Neuronal stem cell (in vitro differentiated cells): ENCODE measurements at places on chromosomes 5 and 9.

DNA sequence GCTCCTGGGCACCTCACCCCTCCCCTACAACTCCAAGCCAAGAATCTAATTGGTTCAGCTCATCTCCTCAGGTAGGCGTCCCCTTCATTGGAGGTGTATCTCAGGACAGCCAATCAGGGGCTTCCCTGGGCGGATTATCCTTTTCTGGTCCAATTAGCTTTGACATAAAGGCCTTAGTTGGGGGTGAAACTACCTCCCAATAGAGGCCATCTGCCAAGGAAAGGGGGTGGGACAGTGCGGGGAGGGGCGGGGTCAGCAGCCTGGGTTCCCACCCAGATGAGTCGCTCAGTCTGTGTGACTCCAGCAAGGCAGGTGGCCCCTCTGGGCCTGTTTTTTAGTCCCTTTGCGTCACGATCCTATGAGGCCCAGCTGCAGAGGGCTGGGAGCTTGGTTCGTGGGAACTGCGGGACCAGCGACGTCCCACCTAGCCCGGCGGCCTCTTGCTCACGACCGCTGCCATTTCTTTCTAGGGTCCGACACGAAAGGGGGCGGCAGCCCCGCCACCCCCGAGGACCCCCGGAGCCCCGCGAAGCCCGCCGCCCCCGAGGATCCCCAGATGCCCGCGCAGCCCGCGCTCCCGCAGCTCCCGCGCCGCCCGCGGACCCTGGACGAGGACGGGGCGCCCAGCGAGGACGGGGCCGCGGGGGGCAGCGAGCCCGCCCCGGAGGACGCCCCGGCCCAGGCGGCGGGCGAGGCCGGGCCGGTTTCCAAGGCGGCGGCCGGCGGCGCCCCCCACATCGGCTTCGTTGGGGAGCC, 8.9 kb downstream of the PRRT1B start:
- no peak for DNase-seq

DNA sequence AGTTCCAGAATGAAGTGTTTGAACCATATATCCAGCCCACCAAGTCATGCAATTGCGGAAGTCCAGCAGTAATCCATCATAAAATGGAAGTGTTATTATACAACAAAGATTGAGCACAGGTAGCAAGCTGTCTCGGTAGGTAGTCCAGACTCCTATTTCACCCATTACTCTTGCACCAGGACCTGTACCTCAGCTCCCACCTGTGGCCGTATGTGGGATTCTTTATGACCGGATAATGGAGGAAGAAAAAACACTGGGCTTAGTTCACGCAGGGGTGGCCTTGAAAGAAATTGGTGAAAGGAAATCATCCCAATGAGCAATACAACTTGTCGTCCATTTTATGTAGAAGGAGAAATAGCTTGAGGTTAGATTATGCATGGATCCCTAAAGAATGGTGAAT, 216.3 kb downstream of the ESM1 start:
- DNase-seq: no peak

DNA sequence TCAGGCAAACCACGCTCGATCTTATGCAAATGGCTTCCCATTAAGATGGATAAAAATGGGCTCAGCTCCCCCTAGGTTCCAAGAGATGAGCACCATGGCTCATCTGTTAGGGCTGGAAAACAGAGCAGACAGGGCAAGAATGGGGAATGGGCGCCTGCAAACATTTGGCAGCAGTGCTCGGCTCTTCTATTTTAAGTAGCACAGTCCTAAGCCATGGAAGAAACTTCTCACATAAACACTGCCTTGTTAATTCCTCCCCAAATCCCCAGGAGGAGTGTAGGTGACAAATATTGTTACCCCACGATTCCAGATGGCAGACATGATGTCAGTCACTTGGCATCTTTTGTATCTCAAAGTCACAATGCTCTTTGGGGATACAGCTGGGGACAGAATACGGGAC, 221.8 kb downstream of the ICE1 start:
- DNase-seq: no peak

- no peak for DNase-seq
These were observed 914 bp upstream of the CD72 start for GRCh38 chr9:35618854-35619799.

DNA sequence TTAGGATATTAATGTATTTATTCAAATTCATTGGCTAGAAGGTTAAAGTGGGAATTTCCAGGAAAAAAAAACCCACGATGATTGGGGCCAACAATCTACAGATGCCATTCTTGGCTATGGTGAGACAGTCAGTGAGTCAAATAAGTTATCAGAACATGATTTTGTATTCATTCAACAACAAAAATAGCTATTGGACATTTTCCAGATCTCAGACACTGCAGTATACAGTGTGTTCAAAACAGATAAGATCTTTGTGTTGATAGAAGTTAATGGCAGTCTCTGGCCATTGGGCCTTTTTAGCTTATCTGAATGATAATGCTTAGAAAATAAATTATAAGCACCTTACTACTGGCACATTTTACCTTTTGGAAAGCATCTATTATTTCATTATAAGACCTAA, 547.7 kb downstream of the MAT2B start:
- no peak for DNase-seq

DNA sequence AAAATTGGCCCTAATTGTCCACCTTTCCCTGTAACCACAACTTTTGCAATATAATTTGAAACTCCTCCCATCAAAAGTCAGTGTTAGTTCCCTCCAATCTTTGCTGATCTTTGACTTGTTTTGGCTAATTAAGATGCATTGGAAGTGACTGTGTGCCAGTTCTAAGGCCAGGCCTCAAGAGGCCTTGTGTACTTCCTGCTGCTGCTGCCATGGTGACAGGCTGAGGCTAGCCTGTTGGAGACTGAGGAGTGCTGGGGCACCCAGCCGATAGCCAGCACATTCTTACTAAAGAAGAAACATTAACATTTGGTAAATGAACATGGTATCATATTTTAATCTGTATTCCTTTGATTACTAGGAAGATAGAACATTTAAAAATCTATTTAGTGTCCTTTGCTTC, 86.5 kb downstream of the SREK1 start:
- no peak for DNase-seq

GRCh38 chr9:76013809-76014208, 123.3 kb downstream of the PCSK5 start:
- DNase-seq: no peak

DNA sequence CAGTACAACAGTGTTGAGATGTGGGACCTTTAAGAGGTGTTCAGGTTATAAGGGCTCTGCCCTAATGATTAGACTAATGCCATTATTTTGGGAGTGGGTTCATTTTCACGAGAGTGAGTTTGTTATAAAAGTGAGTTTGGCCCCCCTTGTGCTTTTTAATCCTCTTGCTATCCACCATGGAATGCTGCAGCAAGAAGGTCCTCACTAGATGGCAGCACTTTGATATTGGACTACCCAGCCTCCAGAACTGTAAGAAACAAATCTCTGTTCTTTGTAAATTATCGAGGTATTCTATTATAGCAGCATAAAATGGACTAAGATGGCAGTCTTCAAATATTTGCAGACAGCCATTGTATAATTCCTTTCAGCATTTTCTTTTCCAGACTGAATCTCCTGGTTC, 212.4 kb downstream of the LRRC70 start:
- no peak for DNase-seq

- DNase-seq: no peak
These were observed 138.8 kb downstream of the LRRC70 start for GRCh38 chr5:62717301-62717933.

GRCh38 chr5:169545762-169546161, 37.8 kb upstream of the SPDL1 start:
- DNase-seq: no peak

- no peak for DNase-seq
These were observed 86.3 kb upstream of the SEMA6A start for GRCh38 chr5:116660929-116661328.

GRCh38 chr5:177438468-177438867, 8.1 kb upstream of the PRR7 start:
- no peak for DNase-seq

- DNase-seq: no peak
These were observed 101.3 kb upstream of the LARP1 start for GRCh38 chr5:154653764-154654485.

DNA sequence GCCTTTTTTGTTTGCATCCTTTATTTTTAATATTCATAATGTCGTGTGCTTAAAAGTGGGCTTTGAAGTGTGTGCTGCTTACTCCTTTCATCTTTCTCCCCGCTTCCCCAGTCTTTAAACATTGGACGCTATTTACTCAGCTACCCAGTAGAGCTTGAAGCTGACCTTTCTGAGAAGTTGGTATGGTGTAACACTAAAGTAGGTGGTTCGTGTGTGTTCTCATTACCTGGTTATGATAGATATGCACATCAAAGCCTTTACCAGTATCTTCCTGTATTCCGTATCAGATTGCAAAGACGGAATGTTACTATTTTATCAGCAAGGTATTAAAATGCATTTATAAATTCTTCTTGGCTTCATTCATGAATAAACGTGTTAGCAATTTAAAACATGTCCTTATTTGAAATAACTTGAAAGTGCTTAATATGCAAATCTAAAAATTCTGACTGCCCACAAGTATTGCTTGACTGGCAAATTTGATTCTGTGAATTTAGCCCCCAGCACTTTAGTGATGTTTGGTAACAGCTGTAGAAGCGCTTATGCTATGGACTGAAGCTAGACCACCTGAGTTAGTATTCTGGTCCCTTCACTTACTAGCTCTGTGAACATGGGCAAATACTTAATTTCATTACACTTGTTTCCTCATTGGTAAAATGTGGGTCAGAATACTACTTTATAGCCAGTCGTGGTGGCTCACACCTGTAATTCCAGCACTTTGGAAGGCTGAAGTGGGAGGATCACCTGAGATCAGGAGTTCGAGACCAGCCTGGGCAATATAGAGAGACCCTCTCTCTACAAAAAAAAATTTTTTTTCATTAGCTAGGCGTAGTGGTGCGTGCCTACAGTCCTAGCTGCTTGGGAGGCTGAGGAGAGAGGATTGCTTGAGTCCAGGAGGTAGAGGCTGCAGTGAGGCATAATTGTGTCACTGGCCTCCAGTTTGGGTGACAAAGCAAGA, 1.7 kb downstream of the RRAGA start:
- no peak for DNase-seq

DNA sequence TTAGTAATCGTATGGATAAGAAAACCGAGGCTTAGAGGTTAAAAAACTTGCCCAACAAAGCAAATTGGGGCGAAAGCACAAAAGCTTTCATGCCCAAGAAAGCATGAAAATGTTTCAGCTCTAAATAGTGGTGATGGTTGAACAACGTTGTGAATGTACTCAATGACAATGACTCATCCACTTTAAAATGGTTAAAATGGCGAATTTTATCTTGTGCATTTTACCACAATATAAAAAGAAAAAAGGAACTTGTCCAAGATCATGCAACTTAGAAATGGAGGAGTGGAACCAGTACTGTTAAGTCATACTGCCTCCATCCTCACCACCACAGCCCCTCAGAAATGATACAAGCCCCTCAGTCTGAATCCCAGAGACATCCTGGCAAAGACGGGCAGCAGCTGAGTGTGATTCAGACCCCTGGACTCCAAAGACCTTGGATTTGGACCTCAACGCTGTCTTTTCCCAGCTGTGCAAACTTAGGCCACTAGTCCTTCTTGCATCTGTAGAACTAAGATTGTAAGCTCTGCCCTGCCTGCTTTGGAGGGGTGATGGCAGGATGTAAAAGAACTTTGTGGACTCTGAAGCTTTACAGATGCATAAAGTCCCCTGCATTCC, 158.4 kb downstream of the GABBR2 start:
- DNase-seq: no peak

DNA sequence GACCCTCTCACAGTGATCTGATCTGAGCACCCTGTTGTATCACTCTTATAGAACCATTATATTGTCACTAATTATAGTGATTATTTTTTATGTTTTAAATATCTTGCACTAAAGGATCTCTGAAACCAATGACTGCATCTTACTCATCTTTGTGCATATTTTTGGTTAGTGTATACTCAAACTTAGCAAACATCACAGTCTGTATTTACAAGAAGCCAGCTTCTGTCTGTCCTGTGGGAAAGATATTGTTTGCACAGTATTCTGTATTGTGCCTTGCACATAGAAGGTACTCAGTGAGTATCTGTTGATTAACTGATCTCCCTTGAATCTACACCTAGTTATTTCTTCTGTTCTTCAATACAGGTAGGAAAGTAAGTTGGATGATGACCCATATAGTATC, 131.5 kb downstream of the PAM start:
- DNase-seq: no peak

DNA sequence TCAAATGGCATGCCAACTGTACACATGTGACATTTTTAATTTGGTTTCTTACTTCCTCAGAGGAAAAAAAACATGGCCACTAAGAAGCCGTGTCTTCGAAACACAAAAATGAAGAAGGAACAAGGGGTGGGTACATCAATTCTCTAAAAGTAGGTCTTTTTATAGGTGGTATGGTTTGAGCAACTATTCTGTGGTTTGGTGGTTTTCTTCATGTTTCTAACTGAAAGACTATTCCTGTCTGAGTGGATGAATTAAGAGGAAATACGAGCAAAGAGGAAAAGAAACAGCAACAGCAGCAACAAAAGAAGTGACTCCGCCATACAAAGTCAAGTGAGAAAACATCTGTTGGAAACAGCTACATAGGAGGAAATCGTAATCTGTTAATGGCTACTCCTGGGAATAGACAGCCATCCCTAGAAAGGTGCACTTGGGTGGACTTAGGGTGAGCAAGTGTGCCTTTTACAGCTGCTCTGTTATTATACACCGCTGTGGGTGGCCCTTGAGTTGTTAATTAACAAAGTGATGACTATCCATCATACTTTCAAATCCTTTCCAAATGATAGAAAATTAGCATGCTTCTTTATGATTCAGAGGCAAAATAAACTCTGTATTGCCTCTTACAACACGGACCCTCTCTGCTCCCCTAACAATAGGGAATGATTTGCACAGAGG, 575.8 kb downstream of the TLE1 start:
- no peak for DNase-seq

DNA sequence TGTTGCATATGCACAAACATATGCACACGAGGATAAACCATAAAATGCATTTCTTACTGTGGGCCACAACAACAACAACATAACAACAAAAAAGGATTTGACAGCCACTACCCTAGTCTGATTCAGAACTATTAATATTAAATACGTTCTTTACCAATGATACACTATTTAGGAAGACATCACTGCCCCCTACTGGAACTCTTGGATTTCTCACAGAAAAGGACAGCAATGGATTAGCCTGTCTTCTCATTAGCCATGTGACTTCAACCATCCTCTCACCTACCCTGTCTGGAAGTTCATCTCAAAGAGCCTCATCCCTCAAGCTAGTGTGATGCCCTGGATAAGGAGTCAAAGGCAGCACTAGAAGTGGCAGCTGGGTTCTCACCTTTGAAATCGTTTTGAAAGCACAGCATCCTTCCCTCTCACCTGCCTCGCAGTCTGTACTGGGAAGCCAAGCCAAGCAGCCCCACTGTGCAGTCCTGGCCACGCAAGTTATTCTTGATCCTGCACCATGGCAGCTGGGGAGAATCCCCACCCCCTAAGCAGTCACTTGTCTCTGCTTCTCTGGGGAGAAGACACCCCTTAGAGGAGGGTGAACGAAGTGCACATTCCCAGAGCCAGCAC, 64.6 kb downstream of the SH3TC2 start:
- DNase-seq: peak; percentile 20

DNA sequence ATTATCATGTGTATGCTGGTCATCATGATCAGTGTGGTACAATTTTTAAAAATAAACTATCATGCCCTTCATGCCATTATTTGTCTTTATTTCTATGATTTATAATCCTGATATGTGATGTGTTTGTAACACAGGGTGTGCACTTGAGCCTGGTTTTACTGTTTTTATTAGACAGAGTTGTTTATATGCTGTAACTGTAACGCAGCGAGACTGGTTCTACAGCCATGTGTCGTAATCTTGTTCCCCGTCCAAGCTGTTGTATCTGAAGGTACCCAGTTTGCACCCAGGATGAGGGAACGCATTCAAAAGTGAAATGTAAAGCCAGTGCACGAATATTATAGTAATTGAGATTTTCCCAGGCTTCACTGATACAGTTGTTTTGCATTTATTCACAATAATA, 28.2 kb downstream of the SNX18 start:
- no peak for DNase-seq
